SK-MEL-5 (cell line): ENCODE measurements at places on chromosomes 4 and X. TPM values are rescaled to one million over a fixed set of nuclear protein-coding genes. Genes with fewer than 3 reads are reported as not detected.

- no peak for DNase-seq
Observed at GRCh38 chr4:186265683-186266652, at the start of gene F11. Gene F11, plus strand, starts transcription at chr4:186266189. Its CDS starts 948 bp downstream, at chr4:186267137.

FOXP3 gene
- 0.21 and 0.24 TPM in 2 replicates for total RNA-seq

GRCh38 chr4:7762376-7763030 lies 177.2 kb downstream of the AFAP1 start:
- DNase-seq = no peak

DNA sequence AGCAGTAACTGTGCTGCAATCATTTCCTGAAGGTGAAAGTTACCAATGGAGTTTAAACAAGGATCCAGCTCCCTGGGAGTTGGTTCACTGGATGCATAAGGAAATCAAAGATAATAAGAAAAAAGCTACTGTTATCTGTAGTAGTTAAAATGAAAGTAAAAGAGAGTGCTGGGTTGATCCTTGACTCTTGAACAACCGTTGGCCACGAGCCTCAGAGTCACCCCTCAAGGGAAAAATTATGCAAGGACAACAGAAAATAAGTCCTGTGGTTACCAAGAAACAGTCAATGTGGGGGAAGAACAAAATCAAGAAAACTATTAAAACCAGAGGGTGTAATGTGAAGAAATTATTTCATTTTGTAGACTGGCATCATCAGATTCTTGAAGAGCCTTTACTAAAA lies 49.7 kb upstream of the DDIT4L start:
- no peak for DNase-seq

OPRPN gene
- total RNA-seq = not detected in 2 replicates

DNA sequence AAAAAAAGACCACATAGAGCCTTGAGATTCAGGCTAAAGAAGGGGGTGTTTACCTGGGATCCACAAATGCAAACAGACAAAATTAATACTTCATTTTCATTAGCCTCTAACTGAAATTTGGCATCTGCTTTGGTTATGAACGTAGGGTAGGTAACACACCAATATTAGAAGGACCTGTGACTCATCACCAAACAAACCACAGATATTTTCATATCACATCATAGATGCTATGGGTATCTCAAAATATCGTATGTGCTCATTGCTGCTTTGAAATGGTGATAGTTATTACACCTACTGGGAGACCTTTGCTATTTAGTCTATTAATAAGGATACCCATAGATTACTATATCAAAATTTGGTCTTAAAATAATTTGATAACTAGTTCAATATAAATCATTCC lies 180.6 kb upstream of the MAP3K15 start:
- DNase-seq = no peak

- DNase-seq = no peak
Observed at GRCh38 chrX:101078716-101079598, at the start of gene TMEM35A. Gene TMEM35A, plus strand, starts transcription at chrX:101078879. Its CDS starts 124 bp downstream, at chrX:101079003.

DNA sequence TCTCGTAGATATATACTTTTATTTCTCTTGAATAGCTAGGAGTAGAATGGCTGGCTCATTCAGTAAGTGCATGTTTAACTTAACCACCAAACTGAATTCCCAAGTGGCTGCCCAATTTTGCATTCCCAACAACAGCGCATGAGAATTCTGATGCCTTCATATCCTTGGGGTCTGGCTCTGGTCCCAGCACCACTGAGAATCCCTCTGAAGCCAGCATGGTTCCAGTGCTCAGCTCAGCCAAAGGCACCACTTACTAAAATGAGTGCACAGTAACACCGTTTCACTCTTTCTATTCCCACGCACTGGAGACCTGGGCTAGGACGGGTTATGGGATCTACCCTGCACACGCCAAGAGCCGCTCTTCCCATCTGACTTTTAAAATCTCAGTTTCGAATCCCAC lies 60.4 kb downstream of the CASP3 start:
- peak; percentile 17 for DNase-seq

GRCh38 chrX:147875866-147876596 lies 35.7 kb upstream of the FMR1 start:
- DNase-seq = no peak

- no peak for DNase-seq
Observed at GRCh38 chr4:156815717-156816359, 155.8 kb downstream of the PDGFC start.

- DNase-seq = peak; percentile 56
Observed at GRCh38 chr4:113979148-113979904, at the start of gene ARSJ. Gene ARSJ, minus strand, starts transcription at chr4:113979647. Its CDS starts 813 bp downstream, at chr4:113978834.

MAGEC1 gene
- total RNA-seq = 2.7 and 3.6 TPM in 2 replicates

DNA sequence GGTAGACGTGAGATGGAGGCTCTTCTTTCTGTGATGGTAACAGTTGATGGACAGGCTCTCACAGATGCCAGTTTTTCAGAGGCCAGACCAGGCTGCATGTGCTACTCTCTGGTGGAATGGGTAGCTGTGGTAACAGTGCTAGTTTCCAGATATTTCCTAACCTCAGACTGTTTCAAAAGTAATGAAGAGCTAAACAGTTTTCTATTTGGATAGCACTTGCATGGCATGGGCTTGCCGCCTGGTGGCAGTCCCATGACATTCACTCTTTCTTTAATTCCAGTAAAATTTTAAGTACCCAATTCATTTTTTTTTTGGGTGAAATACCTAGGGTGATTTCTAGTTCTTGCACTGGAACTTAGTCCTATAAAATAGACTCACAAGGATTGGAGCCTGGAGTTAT lies 220.2 kb upstream of the MAD2L1 start:
- DNase-seq = peak; percentile 32

DNA sequence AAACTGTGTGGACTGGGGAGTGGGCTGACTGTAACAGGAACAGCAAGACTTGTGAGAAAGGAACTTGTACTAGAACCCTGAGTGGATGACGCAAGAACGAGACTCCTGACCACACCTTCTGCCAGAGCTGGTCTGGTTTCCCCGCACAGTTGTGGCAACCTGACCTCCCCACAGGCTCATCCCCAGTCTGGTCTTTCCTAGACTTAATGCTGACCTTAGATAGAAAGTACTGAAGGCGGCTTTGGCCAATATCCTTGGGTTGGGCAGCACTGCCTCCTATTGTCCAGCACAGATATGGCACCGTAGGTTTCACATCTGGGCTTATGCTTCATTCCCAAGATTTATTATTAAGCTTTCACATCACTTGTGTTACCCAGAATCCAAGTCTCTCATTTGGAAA lies 137.8 kb upstream of the FRG1 start:
- DNase-seq = peak; percentile 65

- peak; percentile 72 for DNase-seq
Observed at GRCh38 chr4:128565565-128566186, 243.8 kb upstream of the JADE1 start.

DNA sequence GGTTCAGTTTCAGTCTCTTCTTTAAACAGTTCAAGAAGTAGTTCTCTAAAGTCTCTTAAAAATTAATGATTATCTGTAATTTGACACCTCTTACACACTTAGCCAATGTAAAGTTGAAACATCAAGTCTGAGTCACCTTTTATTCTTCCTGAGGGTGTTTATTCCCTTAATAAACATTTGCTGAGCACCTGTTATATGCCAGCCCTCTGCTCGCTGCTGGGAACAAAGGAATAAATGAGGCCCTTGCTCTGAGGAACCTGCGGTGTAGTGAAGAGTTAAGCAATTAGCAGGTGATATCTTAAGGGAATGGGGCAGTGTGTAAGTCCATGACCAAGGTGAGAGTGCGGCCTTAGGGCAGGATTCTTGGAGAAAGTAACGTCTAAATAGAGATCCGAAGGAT lies 5.2 kb upstream of the NDNF start:
- DNase-seq = no peak

FOXR2 gene
- total RNA-seq = not detected in 2 replicates

TMEM47 gene
- total RNA-seq = 0.16 and 0.45 TPM in 2 replicates

DNA sequence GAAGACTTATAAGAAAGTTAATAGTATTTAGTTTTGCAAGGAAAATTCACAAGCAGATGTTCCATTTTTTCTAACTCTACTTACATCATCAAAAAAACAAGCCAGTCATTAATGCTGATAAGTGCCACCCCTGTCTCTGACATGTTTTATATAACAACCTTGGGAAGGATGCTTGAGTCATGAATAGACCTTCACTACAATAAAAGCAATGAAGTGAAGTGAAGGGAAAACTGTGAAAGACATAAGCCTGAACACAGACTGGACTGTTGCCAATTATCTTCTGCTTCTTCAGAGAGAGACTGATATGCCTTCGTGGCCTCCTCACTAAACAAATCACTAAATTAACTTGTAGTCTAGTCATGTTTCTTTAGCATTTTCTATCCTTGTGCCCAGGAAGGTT lies 353.2 kb downstream of the PDHA2 start:
- DNase-seq = no peak

- no peak for DNase-seq
Observed at GRCh38 chrX:144946666-144947065, 300.6 kb upstream of the SPANXN1 start.

GRCh38 chr4:2222838-2223237 lies 19.1 kb downstream of the HAUS3 start:
- DNase-seq = no peak

GRCh38 chrX:133435544-133436124 lies 20.3 kb upstream of the GPC4 start:
- DNase-seq = no peak
